ENCODE measurements at places on chromosomes 3 and 15.
A peak's percentile ranks its signal among the peaks of the same experiment; 100 is the strongest.

DNA sequence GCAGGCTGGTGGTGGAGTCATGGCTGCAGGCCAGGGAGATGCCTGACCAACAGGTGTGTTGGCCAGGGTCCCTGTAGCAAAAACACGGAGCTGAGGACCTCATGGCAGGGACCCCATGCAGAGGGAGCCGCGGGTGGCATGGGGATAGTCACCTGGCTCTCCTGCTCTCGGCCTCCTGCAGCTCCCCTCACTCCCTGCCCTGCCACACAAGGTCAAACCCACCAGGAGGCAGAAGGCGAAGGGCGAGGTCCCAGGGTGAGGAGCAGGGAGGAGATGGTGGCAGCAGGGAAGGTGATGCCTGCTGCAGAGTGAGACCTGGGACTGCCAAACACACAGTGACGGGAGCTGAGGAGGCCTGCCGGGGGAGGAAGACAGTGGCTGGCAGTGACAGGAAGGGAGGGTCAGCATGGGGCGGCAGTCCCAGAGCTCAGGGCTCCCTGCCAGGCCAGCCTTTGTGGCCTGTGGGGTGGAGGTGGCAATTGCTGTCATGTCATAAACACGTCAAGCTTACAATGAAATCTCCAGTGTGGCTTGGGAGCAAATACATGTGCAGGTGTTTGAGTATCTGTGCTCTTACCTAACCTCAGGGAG is 144.3 kb downstream of the TJP1 start:
- no peak for DNase-seq

GRCh38 chr3:29642393-29643033 is 361.6 kb downstream of the RBMS3 start:
- DNase-seq = no peak

- no peak for DNase-seq
Observed at GRCh38 chr3:108511055-108511454, 659 bp upstream of the MYH15 start.

DNA sequence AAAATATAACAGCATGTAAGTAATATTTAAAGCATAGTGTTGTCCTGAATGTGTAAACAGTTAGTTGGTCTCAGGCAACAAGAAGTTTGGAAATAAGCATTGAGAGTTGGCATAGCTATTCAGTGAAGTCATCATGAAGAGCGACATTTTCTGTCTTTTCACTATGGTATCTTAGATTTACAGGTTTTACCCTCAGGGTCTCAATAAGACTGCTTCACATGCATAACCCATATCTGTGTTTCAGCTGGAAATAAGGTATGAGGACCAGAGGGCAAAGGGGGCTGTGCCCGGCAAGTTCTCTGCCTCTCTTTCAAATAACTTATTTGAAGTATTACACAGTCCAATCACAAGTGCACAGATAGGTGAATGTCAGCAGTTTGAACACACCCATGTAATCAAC is 290.2 kb upstream of the CNTN3 start:
- no peak for DNase-seq

GRCh38 chr3:197175503-197175902 is 122.9 kb downstream of the DLG1 start:
- no peak for DNase-seq

- DNase-seq = no peak
Observed at GRCh38 chr3:78745847-78746246, 1022.0 kb downstream of the ROBO1 start.

- DNase-seq = no peak
Observed at GRCh38 chr3:150414959-150415358, 6.9 kb downstream of the TSC22D2 start.

DNA sequence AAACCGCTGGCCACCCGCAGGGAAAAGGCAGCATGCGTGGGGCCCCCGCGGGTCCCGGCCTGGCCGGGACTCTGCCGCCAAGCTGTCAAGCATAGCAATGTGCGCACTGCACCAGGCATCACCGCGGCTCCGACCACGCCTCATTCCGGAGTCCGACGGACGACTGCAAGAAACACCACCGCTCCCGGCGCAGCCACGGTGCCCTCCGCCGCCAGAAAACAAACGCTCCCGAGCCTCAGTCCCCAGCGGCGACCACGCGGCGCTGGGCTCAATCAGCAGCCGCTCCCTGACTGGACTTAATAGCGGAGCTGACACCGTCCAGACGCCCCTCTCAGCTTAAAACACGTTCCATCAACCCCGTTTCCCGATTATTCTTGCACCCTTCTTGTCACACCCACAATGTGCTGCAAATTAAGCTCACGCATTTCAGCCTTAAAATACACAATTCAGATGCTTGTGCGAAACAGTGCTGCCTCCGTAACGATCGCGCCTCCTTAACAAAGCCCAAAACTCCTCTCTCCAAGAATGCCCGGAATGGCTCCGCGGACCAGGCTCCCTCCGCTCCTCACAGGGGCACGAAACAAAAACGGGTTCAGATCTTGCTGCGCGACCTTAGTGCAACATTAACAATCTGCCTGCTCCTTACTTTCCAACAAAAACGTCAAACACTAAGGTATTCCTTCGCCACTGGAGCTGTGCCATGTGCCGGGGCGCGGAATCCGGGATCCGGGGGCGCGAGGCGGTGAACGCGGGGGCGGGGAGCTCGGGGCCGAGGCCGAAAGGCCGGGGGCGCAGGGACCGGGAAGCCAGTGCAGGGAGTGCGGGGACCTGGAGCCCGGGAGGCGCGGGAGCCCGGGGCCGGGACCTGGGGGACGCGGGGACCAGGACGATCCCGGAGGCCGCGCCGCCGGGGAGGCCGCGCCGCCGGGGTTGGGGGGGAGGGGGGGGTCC is 655 bp downstream of the CYFIP1 start:
- DNase-seq = no peak

GRCh38 chr15:90243943-90244639 is 5.3 kb upstream of the TTLL13 start:
- no peak for DNase-seq

- DNase-seq = no peak
Observed at GRCh38 chr3:157081626-157082210, 78.2 kb downstream of the CCNL1 start.

GRCh38 chr3:48548729-48549705 is 7.6 kb downstream of the PFKFB4 start:
- DNase-seq = peak; percentile 83

GRCh38 chr3:152061296-152061695 is 187.9 kb downstream of the SUCNR1 start:
- DNase-seq = no peak

GRCh38 chr15:27396996-27397395 is 426.0 kb downstream of the GABRG3 start:
- DNase-seq = no peak

- DNase-seq = no peak
Observed at GRCh38 chr3:10330319-10330718, 9.4 kb upstream of the SEC13 start.

GRCh38 chr15:79418693-79419279 is 13.3 kb upstream of the MINAR1 start:
- DNase-seq = no peak

DNA sequence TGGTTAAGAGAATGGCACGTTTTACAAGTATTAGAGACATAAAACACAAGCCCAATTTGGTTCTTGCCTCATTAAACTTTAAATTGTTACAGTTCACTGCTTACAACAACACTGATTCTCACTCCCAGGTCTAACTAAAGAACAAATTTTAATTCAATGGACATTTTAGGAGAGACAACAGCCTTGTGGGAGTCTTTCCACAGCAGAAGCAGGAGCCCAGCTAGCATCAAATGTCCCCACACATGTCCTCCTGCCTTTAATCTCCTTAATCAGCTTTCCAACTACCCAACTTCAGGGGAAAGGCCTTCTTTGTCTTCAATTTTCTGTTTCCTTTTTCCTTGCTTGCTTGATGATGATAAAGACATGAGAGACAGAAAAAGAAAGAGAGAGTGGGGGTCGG is 287.8 kb upstream of the WNT5A start:
- no peak for DNase-seq

- no peak for DNase-seq
Observed at GRCh38 chr15:57337868-57338411, 38.4 kb upstream of the CGNL1 start.

- no peak for DNase-seq
Observed at GRCh38 chr3:126151562-126152302, 28.7 kb downstream of the ALDH1L1 start.
